NCI-H187 (cell line): ENCODE measurements at places on chromosomes 2 and 18.

GRCh38 chr2:135093193-135093592 is 41.1 kb downstream of the RAB3GAP1 start:
- DNase-seq, result no peak

DNA sequence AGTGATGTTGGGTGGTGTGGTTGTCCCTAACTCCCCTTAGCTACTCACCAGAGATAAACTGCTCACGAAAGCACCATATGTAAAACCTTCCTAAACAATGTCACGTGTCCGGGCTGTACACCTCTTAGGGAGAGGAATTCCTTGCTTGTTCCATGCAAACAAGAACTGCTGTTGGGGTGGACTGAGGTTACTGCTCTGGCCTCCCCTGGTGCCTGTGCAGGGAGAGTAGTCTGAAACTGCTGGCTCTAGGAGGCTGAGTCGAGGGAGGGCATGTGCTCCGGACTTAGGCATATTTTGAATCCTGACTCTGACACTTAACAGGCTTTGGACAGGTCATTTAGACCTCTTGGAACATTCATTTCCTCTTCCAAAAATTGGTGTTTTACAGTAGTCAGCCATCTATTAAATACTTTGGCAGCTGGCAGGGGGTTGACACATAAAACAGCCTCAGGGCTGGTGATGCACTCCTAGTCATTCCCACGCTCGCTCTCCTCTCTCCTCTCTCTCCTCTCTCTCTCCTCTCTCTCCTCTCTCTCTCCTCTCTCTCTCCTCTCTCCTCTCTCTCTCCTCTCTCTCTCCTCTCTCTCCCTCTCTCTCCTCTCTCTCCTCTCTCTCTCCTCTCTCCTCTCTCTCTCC is 10.6 kb downstream of the THNSL2 start:
- no peak for DNase-seq

DNA sequence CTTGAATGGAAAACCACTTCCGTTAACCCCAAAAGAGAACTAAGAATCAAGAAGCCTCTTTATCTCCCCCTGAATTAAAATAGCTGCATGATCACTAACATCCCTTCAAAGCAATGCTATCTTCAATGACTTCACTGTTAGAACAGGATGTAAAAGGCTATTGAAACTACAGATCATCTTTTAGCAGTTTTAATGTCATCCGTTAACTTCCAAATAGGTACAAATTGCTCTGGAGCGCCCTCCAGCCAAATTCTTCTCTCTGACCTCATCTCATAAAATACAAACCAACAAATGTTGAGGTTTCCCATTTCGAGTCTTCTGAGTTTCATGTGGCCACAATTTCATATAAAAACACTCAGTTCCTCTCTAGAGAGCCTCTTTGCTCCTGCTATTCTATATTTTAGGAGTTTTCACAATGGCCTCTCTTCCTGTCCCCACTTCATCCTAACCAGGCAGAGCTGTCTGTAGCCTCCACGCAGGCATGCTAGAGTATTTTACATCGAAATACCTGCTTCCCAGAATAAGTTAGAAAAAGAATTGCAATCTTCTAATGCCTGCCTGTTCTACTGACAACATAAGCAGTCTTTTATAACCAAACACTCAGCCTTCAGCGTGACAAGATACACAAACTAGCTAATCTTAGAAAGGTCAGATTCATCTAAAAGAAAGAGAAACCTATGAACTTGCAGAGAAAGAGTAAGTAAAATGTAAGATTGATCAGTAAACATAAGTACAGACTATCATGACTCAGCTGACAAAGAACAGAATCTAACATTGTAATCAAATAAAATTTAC is 37.9 kb downstream of the B4GALT6 start:
- no peak for DNase-seq

- no peak for DNase-seq
These were observed 49.7 kb downstream of the SDC1 start for GRCh38 chr2:20175267-20175666.

DNA sequence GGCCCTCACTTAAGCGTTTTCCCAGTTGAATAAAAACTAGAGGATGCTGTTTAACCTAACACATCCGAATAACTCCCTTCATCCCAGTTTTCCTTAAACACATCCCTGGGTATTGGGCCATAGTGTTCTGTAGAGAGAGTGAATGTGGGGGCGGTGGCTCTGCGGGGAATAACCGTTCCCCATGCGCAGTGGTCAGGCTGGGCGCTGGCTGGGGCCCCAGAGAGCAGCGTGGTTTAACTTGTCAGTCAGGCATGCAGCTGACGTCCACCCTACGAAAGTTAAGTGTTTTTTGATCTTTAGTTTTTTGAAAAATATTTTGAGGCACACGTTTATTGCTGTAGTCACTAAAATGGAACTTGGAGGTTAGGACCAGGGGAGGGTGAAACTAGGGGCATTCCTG is 33.7 kb downstream of the CTDP1 start:
- DNase-seq, result no peak

GRCh38 chr2:220937245-220937644 is 634.9 kb downstream of the EPHA4 start:
- DNase-seq, result no peak
